ENCODE measurements at places on chromosomes 13 and 19. TPM values are rescaled to one million over a fixed set of nuclear protein-coding genes. Genes with fewer than 3 reads are reported as not detected.

GRCh38 chr13:33229446-33230177 is 55.9 kb downstream of the STARD13 start:
- DNase-seq = no peak

GRCh38 chr13:42485272-42485671 is 88.7 kb upstream of the TNFSF11 start:
- no peak for DNase-seq

DNA sequence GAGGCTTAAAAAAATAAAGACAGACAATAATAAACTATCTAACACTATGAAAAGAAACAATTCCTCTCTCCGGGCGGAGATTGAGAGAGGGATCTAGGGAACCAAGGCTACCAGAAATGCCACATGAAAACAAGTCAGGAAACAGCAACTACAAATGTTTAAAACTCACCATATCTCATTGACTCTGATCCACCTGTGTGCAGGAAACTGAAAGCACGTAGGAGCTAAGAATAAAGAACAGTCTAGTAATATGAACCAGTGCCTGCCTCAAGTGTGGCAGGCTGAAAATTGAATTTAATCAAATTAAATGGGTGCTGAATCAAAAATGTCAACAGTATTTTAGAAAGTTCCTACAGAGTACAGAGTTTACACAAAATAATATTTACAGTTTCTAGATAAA is 1701.0 kb downstream of the SLITRK5 start:
- no peak for DNase-seq

GRCh38 chr13:72960541-72960940 is 98.3 kb upstream of the KLF5 start:
- no peak for DNase-seq

DNA sequence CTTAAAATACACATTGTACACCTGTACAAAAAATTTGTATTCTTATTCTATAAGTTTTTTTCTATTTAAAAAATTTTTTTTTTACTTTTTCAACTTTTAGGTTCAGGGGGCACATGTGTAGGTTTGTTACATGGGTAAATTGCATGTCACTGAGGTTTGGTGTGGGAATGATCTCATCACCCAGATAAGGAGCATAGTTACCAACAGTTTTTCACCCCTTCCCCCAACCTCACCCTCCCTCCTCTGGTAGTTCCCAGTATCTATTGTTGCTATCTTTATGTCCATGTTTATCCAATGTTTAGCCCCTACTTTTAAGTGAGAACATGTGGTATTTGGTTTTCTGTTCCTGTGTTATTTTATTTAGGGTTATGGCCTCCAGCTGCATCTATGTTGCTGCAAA is 89.9 kb downstream of the CDK8 start:
- DNase-seq = no peak

DNA sequence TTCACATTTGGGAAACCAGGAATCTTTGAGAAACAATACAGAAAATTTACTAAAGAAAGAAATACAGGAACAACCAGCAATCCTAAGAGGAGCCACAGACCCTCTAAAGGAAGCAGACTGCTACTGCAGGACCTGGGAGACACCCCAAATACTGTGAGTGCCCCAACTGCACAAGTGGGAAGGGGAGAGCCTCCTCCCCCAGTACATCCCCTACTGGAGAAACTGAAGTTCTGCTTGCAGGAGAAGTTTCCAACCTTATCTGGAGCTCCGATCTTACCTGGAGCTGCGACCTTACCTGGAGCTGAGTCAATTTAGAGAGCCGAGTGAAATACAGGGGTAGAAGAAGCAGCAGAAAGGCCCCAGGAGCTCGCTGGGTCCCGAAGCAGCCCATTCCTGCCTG is 236.4 kb upstream of the SPRY2 start:
- no peak for DNase-seq

DNA sequence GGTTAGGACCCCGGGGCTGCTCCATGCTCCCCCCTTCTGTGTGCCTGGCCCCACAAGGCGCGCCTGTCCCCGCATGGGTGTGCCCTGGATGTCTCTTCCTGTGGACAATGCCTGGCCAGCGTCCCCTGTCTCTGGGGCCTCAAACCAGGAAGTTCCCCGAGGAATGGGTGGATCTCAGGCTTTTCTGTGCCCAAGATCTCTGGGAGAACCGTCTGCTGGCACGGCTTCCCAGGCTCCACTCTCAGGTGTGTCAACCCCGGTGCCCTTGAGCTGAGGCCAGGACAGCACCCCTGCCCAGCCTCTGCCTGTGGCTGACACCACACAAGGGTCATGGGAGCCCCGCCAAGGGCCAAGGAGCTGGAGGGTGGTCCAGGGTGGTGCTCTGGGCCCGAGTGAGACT is 15.7 kb downstream of the ZNF444 start:
- no peak for DNase-seq

GRCh38 chr19:747432-748273 is 3.3 kb upstream of the MISP start:
- DNase-seq = no peak

- no peak for DNase-seq
These were observed 3.9 kb upstream of the DMKN start for GRCh38 chr19:35517342-35517741.

- no peak for DNase-seq
These were observed 94.3 kb downstream of the POSTN start for GRCh38 chr13:37504251-37504650.

DNA sequence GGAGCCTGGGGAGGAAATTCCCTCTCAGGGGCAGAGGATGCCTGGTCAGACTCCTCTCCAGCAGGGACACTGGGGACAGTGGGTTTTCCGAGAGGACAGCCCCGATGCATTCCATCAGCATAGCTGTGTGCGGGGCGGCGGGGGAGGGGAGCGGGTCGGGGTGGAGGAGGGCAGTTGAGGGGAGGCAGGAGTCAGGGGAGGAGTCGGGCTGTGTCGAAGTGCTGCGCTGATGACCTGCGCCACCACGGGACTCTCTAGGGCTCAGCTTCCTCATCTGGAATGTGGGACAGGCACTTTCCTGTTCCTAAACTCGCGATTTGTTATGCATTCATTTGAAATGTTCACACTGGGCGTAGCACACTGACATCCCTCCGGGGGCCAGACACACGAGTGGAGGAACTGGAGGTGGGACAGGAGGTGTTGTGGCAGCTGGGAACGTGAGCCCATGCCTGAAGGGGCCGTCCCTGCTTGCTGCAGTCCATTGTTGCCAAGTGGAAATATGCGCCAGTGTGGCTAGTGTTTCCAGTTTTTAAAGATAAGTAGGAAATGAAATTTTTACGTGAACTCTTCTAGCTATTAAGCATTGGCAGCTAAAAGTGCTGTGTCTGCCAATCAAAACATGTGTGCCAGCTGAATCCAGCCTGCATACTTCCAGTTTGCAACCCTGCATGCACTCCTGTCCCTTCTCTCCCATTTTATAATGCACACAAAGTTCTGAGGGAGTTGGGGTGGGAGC is 43.3 kb downstream of the FLT1 start:
- no peak for DNase-seq

- DNase-seq = no peak
These were observed 29.0 kb downstream of the CCDC8 start for GRCh38 chr19:46384396-46384795.

DNA sequence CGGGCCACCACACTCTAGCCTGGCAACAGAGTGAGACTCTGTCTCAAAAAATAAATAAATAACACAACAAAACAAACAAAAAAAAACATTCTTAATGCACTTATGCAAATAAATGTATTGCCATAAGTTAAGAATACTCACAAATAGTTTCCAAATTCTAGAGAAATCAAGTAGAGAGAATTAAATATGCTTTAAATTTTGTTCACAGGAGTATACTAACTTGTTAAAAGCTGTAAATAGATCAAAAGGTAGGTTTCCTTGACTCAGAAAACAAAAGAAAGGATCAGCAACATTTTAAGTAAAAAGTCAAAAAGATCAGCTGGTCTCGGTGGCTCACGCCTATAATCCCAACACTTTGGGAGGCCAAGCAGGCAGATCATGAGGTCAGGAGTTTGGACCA is 50.5 kb upstream of the ZNF429 start:
- DNase-seq = no peak

- DNase-seq = no peak
These were observed 194.2 kb downstream of the POU4F1 start for GRCh38 chr13:78409172-78409571.

DNA sequence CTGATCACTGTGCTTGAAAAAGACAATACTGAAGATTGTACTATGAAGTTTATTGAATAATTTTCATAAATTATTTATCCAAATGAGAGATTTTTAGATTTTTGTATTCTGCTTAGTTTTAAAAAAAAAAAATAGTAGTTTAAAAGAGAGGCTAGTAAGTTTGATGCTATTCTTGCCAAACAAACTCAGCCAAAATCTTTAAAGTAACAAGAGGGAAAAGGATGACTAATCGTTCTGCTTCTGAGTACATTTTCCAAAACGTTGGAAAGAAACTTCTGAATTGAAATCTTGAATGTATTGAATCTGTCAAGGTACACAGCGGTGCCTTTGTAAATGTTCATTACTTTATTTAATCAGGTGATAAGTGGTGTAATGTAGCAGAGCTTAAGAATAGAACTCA is 34.4 kb downstream of the NUP58 start:
- DNase-seq = no peak

GRCh38 chr13:21309542-21310172 is 133.2 kb downstream of the MRPL57 start:
- no peak for DNase-seq

DNA sequence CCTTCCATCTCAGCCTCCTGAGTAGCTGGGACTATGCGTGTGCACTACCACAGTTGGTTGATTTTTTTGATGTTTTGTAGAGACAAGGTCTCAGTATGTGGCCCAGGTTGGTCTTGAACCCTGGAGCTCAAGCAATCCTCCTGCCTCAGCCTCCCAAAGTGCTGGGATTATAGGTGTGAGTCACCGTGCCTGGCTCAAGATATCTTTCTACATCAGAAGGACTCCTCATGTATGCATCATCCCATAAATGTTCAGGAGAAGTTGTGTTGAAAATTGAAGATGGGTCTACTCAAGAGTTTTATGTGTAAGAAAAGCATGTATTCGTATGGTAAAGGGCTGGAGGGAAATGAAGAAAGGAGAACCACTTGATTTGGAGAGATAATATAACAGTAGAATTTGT is 71.8 kb upstream of the STK24 start:
- DNase-seq = no peak

GRCh38 chr19:10510301-10510802 is 6.9 kb downstream of the S1PR5 start:
- DNase-seq = no peak

The LILRB2 gene
- total RNA-seq = not detected

The CERS1 gene
- 0.96 TPM for total RNA-seq

The ATP8B3 gene
- 17.0 TPM for total RNA-seq

The RELB gene
- 12.9 TPM for total RNA-seq

The CYP4F2 gene
- 1.1 TPM for total RNA-seq

The MADCAM1 gene
- 0.57 TPM for total RNA-seq

The NLRP9 gene
- total RNA-seq = not detected

The TUBB4A gene
- 32.5 TPM for total RNA-seq

Data from HCT116 (cell line).